Stimulated activated CD4-positive, alpha-beta T cell treated with anti-CD3 and anti-CD28 coated beads, Interleukin-1b, Interleukin-23, amount 100 ng/mL, for 1 hour (primary cell): ENCODE measurements at places on chromosomes 3 and 15.

DNA sequence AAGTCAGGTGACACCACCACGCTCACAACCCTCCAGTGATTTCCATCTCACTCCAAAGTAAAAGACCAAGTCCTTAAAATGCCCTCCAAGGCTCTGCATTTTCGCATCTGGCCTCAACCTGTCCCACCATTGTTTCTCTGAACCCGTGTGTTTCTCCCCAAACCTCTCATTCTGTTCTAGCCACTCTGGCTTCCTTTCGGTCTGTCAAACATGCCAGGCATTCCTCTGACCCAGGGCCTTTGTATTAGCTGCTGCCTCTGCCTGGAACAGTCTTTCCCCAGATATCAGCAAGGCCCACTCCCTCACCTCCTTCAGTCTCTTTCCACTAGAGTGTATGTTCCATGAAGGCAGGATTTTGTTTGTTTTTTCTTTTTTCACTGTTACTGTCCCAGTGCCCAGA, 16.0 kb downstream of the MAP2K5 start:
- DNase-seq, result no peak

DNA sequence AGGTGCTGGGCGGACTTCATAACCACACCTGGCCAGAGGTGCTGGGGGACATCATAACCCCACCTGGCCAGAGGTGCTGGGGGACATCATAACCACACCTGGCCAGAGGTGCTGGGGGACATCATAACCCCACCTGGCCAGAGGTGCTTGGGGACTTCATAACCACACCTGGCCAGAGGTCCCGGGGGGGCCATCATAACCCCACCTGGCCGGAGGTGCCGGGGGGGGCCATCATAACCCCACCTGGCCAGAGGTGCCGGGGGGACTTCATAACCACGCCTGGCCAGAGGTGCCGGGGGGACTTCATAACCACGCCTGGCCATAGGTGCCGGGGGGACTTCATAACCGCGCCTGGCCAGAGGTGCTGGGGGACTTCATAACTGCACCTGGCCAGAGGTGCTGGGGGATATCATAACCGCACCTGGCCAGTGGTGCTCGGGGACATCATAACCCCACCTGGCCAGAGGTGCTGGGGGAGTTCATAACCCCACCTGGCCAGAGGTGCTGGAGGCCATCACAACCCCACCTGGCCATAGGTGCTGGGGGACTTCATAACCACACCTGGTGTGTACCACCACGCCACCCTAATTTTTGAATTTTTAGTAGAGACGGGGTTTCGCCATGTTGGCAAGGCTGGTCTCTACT, 10.7 kb upstream of the TUBGCP5 start:
- DNase-seq, result no peak

- no peak for DNase-seq
Measured at GRCh38 chr15:58840048-58840447, 68.9 kb downstream of the MINDY2 start.

DNA sequence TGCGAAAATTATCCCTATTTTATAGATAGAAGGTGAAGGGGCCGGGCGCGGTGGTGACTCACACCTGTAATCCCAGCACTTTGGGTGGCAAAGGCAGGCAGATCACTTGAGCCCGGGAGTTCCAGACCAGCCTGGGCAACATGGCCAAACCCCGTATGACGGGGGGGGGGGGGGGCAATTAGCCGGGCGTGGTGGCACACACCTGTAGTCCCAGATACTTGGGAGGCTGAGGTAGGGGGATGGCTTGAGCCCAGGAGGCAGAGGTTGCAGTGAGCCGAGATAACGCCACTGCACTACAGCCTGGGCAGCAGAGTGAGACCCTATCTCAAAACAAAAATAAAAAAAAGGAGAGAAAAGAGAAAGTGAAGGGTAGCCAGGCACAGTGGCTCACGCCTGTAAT, 1.4 kb downstream of the AAGAB start:
- DNase-seq, result no peak

GRCh38 chr15:82294061-82294690, 31.6 kb downstream of the SAXO2 start:
- no peak for DNase-seq

- DNase-seq, result no peak
Measured at GRCh38 chr15:31245756-31246155, 80.9 kb upstream of the KLF13 start.

- DNase-seq, result no peak
Measured at GRCh38 chr3:159763011-159763601, 225.5 kb upstream of the IL12A start.

GRCh38 chr15:59419170-59419569, 18.8 kb upstream of the FAM81A start:
- no peak for DNase-seq

- no peak for DNase-seq
Measured at GRCh38 chr3:143753456-143753855, 94.8 kb downstream of the SLC9A9 start.

- DNase-seq, result no peak
Measured at GRCh38 chr3:32216172-32216783, 22.2 kb upstream of the CMTM8 start.

DNA sequence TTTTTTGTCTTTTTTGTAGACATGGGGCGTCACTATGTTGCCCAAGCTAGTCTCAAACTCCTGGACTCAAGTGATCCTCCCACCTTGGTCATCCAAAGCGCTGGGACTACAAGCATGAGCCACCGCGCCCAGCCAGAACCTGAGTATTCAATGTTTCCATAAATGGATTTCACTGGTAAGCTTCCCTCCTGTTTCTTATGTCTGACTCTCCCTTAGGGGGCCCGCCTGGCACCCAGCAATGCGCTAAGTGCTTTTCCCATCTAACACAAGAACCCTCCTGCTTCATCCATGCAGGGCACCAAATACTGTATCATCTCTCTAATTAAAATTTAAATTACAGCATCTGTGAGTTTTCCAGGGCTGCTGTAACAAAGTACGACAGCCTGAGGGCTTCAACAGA, 44.9 kb downstream of the KLF15 start:
- DNase-seq, result no peak

GRCh38 chr3:24541935-24542334, 47.3 kb upstream of the THRB start:
- no peak for DNase-seq

DNA sequence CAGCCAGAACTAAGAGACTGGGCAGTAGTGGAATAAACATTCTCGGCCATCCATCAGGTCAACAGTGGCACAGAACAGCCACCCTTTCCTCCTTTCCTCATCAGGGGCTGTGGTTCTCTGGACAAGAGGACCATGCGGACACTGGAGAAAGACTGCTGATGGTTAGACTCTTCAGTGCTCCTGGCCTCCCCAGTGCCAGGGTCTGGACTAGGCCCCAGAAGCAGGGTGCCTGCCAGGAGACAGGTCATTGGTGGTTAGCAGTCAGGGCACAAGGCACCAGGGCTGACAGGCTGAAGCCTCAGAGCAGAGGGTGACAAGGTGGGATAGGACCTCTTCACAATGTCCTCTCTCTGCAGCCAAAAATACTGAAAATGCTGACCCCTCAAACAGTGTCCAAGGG, 30.1 kb downstream of the POC1A start:
- no peak for DNase-seq

DNA sequence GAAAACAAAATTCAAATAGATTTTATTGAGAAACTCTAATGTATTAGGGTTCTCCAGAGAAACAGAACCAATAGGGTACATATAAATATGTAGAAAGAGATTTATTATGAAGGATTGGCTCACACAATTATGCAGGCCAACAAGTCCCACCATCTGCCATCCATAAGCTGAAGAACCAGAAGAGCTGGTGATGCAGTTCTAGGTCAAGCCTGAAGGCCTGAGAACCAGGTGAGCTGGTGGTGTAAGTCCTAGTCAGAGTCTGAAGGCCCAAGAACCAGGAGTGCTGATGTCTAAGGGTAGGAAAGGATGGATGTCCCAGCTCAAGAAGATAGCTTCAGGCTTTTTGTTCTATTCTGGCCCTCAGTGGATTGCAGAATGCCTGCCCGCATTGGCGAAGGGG, 2.6 kb upstream of the NFKBIZ start:
- DNase-seq, result no peak

DNA sequence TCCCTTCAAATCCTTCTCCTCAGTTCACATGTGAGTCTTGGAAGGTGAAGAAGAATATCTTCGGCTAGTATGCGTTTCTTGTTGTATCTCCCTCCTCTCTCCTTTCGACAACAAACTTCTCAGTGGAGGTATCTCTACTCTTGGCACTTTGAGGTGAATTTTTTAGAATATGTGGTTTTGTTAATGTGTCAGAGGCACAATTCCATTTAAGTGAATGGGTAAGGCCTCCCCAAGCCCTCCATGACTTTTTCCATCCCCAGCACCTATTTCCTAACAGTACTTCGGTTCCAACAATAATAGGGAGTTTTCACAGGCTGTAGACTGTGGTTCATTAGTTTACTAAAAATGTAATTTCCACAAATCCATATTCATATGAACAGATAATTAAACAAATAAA, 74.2 kb downstream of the TM4SF4 start:
- no peak for DNase-seq

GRCh38 chr3:78888635-78889034, 879.2 kb downstream of the ROBO1 start:
- DNase-seq, result no peak

- DNase-seq, result no peak
Measured at GRCh38 chr3:55489798-55490132, 2.7 kb upstream of the WNT5A start.

DNA sequence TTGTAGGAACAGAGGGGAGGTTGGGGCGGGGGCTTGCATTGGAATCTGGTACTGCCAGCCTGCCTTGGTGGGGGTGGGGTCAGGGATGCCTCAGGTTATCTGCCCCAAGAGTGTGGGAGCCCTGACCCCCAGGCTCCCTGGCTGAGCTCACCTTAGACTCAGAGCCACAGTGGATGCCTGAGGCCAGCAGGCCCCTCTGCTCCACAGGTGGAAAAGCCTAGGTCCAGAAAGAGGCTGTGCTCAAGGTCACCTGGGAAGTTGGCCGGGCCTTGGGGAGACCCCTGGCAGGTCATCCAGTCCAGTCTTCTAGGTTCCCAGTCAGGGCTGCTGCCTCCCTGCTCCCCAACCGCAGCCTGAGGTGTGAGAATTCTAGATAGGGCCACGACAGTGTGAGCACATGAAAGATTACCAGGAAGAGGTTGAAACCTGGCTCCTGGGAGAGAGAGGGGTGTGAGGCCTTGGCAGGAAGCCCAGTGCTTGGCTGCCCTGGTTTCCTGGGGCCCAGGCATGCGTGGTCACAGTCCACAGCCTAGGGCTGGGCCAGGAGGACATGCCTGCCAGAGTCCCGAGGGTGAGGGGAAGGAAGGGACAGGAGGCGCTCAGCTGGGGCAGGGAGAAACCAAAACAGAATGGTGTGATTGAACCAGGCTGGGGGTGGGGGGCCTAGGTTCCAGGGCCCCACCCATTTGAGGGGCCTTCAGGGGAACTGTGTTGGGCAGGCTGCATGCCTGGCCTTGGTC, 4.9 kb downstream of the HDAC11 start:
- DNase-seq, result no peak

DNA sequence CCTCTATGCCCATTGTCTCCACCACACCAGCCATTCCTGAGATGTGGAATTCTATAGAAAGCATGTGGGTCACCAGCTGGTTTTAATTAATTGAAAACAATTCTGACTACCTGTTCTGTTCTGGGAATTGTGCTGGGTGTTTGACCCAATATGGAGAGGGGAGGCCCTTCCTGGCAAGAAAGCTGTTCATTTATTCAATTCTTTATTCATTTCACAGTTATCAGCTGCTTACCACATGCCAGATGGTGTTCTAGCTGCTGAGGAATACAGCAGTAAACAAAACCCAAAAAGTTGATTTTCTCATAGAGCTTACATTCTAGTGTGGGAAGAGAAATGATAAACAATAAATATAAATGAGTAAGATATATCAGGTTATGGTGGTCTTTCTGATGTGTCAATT, 296.1 kb upstream of the RASGRP1 start:
- no peak for DNase-seq

GRCh38 chr15:88635318-88635717, 3.5 kb upstream of the ISG20 start:
- DNase-seq, result no peak

GRCh38 chr3:157103860-157104259, 56.1 kb downstream of the CCNL1 start:
- no peak for DNase-seq

- no peak for DNase-seq
Measured at GRCh38 chr3:74106925-74107324, 482.2 kb upstream of the PDZRN3 start.

GRCh38 chr3:46922871-46923558, 45.5 kb downstream of the PTH1R start:
- DNase-seq, result no peak

- DNase-seq, result no peak
Measured at GRCh38 chr3:189269365-189269764, 97.6 kb downstream of the TPRG1 start.

DNA sequence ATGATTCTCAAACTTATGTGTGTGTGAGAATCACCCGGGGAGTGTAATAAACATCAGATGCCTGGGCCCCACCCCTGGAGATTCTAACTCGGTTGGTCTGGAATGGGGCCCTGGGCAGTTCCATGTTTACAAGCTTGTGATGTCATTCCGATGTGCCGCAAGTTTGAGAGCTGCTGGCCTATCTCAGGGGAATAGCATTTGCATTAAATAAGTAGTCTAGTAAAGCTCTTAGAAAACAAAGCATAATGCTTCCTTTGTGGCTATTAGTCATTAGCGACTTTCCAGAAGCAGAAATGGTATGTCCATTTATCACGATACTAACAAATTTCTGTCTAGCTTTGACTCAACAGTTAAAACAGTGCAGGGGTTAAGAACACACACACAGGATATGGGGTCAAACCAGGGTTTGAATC, 20.9 kb downstream of the PGBD4 start:
- no peak for DNase-seq

GRCh38 chr3:34213478-34213877, 415.0 kb downstream of the PDCD6IP start:
- DNase-seq, result no peak

DNA sequence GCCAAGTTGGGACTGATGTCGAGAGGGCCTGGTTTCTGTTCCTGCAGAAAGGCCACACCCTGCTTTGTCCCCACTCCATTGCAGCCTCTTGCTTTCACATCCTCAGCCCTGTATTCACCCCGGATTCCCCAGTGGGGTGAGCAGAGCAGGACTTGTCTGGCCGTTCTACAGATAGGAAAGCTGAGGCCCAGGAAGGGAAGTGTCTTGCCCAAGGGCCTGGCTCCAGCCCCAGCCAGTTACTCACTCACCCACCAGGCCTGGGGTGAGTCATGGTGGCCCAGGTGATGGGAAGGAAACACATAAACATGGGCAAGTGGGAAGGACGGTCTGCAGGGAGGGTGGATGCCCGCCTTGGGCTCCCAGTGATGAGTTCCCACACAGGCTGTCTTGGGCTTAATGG, 6.1 kb upstream of the DUSP7 start:
- DNase-seq, result no peak

GRCh38 chr3:115165266-115165665, 18.2 kb upstream of the ZBTB20 start:
- no peak for DNase-seq

DNA sequence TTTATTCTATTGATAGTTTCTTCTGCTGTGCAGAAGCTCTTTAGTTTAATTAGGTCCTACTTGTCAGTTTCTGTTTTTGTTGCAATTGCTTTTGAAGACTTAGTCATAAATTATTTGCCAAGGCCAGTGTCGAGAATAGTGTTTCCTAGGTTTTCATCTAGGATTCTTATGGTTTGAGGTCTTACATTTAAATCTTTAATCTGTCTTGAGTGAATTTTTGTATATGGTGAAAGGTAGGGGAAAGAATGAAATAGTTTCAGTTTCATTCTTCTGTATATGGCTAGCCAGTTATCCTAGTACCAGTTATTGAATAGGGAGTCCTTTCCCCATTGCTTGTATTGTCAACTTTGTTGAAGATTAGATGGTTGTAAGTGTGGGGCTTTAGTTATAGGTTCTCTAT, 10.6 kb upstream of the GCSAM start:
- no peak for DNase-seq

GRCh38 chr15:95013381-95013780, 782.0 kb downstream of the MCTP2 start:
- DNase-seq, result no peak
